ENCODE measurements at places on chromosomes 3 and 15.

- no peak for DNase-seq
These were observed 141.6 kb downstream of the THRB start for GRCh38 chr3:24352893-24353553.

DNA sequence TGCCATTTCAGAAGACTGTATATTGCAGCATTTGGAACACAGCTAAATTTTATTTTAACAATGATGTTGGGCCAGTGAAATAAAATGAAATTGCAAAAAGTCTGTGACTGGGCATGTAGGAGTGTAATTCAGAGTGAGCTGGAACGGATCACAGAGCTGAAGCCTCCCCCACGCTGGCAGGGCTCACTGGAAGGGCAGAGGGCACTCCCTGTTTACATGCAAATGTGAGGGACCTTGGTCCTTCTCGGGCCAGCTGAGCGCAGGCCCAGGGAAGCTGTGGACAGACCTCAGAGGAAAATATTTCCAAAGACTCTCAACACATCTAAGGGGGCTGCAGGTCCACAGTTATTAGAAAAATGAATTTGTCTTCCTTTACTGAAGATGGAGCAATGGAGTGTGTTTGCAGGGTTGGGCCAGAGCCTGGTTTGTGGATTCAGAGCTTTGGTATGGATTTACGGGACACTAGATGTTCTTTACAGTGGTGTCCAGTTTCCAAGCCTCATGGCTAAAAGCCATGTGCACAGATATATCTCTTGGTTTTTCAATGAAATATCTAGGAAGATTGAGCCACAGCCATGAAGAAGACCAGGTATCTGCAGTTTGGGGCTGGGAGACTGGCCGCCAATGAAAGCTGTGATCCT, 32.0 kb downstream of the TRPM1 start:
- DNase-seq: no peak

DNA sequence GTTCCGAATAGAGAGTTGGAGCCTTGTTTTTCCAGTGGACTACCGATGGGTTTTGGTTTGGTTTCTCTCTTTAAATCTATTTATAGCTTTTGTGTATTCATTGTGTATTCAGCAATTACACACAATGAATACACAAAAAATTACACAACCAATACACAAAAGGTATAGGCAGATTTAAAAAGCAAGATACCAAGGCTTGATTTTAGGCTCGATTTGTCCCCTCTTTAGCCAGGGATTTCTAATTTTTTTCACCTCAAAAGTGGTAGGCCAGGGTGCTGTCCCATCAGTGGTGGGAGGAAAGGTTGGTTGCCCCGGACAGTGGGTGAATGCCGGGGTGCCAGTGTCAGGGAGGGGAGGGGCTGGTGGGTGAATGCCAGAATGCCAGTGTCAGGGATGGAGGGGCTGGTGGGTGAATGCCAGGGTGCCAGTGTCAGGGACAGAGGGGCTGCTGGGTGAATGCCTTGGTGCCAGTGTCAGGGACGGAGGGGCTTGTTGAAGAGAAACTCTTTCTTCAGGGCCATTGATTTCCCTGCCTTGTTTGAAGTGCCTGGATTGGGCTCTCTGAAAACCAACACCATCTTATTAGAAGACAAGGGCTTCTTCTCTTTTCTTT, 186.2 kb downstream of the GOLGA6L6 start:
- DNase-seq: no peak

- DNase-seq: no peak
These were observed 19.2 kb downstream of the FOXP1 start for GRCh38 chr3:71564361-71564760.

- DNase-seq: no peak
These were observed 111.5 kb upstream of the LPP start for GRCh38 chr3:188042466-188042865.

DNA sequence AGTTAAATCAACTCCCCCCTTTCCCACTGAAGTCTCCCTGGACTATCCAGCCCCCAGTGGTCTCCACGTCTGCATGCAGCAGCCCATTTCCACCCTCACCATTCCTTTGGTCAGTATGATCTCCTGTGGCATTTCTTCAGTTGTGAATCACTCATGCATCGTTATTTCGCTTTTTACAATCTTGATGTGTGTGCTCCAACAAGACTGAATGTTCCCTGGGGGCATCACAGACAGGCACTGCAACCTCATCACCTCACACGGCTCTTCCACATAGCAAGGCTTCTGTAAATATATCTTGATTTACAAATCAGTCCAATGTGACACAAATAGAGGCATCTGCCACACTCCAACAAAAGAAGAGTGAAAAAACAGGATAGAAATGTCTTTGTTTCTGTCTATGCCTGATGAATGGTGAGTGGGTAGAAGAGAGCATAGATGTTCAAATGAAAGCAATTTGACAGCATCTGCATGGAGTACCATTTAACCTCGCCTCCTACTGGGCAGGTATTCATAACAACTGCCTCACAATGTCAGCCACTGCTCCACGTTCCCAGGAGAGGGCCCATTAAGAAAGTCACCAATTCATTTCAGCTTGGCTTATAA, 5.2 kb downstream of the HEG1 start:
- no peak for DNase-seq

- peak; percentile 46 for DNase-seq
These were observed 25.3 kb upstream of the VPS33B start for GRCh38 chr15:91047545-91048199.

GRCh38 chr3:107604057-107604822, 81.5 kb downstream of the BBX start:
- DNase-seq: no peak

DNA sequence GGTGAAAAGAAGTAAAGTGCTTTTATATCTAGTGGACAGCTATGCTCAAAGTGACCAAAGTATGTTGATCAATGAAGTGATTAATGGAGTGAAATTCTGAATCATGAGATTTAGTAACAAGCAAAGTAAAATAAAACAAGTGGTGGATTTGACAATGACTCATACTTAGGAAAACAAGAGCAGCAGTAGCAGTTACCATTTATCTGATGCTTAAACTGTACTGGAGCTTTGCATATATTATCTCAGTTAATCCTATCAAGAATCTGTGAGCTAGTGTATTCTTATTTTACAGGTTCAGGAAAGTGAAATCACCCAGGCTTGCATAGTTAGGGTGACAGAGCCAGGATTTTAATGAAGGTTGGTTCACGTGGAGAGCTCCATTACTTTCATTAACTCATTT, 50.6 kb upstream of the SPATA16 start:
- no peak for DNase-seq

- no peak for DNase-seq
These were observed 59.5 kb downstream of the CEMIP start for GRCh38 chr15:80838666-80839065.

- no peak for DNase-seq
These were observed 747.7 kb upstream of the CBLB start for GRCh38 chr3:106616556-106616955.

GRCh38 chr15:47741907-47742306, 24.6 kb downstream of the SEMA6D start:
- no peak for DNase-seq

DNA sequence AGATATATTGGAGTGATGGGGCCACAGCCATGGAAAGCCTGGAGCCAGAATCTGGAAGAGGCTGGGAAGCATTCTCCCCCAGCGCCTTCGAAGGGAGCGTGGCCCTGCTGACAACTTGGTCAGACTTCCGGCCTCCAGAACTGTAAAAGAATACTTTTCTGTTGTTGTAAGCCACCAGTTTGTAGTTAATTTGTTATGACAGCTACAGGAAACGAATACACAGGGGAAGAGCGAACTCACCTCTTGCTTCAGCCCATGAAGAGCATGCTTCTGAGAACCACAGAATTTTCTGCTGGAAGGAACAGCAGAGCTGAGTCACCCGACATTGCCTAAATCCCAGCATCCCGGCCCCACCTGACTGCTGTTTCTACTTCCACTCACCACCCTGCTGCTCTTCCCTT, 501.7 kb downstream of the SHQ1 start:
- no peak for DNase-seq

- DNase-seq: no peak
These were observed 1.2 kb downstream of the CGNL1 start for GRCh38 chr15:57377478-57377847.

DNA sequence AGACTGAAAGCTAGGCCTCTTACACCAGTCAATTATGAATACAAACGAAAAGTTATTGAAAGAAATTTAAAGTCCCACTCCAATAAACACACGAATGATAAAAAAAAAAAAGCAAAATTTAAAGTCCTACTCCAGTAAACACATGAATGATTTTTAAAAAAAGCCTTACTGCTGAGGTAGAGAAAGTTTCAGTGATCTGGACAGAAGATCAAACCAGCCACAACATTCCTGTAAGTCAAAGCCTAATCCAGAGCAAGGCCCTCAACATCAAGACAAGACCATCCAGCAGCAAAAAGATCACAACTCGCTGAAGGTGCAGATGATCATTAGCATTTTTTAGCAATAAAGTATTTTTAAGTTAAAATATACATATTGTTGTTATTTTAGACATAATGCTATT, 95.6 kb upstream of the LIPC start:
- DNase-seq: no peak

DNA sequence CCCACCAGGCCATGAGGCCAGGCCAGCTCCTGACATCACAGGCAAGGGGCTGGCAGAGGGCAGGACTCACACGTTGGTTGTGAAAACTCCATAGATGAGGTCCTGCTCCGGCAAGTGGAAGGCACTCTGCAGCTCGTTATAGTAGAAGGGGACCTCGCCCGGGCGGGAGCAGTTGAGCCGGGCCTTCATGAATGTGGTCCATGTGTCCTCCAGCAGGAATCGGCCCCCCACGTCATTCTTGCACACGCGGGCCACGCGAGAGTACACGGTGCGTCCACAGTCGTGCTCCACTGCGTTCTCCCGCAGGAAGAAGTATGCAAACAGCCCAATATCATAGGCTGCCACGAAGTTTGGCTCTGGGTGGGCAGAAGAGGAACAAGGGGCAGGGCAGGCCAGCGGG, 101.2 kb downstream of the SEMA5B start:
- DNase-seq: no peak

DNA sequence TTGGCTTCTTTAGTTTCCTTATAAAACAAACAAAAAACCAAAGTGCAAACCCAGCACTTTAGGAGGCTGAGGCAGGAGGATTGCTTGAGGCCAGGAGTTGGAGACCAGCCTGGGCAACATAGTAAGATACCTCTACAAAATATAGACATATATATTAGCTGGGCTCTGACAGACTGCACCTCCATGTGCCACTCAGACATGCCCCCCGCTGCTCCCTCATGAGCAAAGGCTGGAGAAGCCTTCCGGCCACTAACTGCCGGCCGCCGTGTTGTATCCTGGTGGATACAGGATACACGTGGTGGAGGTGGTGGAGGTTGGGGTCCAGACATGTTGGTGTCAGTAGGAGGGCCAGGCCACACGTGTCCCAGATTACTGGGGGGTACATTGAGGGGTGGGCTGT, 29.4 kb upstream of the CCR4 start:
- DNase-seq: no peak

DNA sequence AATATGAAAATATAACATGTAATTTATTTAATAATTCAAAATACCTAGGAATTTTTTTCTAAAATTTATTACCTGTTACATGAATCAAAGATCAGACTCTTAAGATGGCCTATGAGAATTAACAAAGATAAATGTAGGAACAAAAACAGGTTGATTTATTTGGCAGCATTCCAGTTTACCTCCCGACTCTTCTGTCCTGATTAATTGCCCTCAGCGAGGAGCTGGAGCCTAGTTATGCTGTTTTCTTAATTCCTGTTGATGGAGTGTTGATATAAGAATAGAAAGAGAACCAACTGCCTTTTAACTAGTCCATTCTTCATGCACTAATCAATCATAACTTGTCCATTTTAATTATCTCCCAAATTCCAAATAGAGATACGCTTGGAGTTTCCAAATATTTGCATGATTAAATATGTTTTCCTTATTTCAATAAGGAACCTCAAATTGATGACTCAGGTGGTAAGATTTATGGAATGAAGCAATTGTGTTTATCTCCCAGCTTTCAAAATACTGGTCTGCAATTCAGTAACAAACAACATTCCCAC, 10.6 kb upstream of the CPB1 start:
- no peak for DNase-seq

- DNase-seq: no peak
These were observed 392.7 kb downstream of the EFHB start for GRCh38 chr3:19541284-19541683.

- no peak for DNase-seq
These were observed 6.2 kb downstream of the C15orf62 start for GRCh38 chr15:40775740-40776536.

DNA sequence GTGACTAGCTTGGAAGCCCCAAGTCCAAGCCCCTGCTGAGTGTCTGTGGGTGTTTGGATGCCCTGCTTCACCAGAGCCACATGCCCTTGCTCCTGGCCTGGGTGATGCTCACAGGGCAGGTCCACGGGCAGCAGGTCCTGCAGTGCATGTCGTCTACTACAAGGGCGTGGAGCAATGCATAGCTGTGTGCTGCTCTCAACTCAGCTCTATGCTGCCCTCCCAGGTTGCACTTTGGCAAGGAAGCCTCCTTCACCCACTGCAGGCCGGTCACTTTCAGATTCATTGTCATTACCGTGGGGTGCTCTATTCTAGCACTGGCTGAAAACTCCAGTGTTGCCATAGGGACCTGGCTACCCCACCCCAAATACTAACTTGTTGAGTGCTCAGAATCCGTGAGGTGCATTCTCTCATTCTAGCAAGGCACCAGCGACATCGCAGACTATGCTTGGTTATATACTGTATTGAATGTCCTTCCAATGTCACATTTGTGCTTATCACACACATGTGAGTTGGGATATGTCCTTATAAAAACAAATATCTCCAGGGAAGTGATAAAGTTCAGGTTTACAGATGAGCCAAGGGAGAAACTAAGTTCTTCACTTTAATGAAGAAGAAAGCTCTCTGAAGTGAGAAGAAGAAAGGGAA, 51.8 kb downstream of the GRAMD1C start:
- no peak for DNase-seq

DNA sequence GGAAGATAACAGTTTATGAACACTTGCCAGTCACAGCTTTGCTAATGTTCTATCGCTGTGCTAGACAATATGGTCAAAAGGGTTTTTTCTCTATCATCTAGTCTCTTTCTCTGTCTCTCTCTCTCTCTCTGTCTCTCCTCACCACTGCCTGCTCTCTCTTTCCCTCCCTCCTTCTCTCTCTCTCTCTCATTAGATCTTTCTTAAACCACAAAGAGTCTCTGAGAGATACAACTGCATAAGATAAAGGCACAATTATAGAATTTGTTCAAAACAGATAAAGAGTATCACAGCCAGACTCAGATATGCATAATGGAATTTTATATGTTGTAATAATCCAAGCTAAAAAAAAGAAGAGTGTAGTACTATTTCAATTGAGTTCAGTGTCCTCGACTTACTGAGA, 258.4 kb downstream of the MECOM start:
- no peak for DNase-seq

- DNase-seq: no peak
These were observed 328.3 kb downstream of the PLCL2 start for GRCh38 chr3:17213102-17213501.
